ENCODE measurements at places on chromosomes 1 and 21. TPM values are rescaled to one million over a fixed set of nuclear protein-coding genes. Genes with fewer than 3 reads are reported as not detected.

DNA sequence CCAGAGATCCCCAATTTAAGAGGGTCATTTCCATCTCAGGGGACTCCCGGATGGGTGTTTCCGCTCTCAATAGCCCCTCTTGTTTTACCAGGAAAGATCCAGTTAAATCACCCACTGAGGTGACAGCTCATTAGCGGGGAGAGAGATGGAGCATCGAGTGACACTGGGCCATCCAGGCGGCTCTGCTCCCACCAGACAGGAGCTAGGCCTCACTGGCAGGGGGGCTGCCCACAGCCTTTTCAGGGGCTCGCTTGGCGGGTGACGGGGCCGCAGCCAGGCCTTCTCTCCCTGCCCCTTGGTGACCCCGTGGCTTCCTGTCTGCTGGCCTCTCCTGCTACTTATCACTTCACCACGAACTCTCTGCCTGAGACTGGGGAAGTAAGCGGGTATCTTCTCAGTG, 26.7 kb upstream of the SPSB1 start:
- no peak for DNase-seq

- no peak for DNase-seq
Measured at GRCh38 chr1:113891631-113892220, 4.3 kb upstream of the BCL2L15 start.

DNA sequence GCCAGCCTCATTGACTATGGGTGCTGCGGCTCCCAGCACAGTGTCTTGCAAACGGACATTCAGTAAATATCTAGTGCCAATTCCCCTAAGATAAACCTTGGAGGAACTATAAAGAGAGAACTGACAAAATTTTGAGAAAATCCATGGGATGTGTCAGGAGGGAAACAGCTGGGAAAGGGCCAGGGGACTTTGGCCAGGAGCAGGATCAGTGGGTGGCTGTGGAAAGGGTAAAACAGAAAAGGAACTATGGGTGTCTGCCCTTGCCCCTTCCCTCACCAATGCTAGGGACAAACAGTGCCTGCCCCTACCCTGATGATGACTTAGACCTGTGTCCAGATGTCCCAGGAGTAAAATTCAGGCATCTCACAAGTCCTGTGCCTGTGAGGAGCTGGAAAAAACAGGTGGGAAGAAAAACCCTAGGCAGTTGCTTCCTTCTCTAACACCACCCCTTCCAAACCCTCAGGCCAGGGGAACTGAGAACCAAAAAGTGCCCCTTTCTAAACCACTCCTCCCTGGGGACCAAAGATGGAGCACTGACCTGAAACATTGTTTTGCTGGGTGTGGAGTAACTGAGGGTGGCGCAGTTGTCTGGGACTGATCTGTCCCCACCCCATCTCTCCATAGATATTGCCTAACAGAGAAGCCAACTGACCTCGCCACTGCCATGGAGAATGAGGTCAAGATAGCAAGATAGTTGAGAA, 22.1 kb upstream of the IFNAR2 start:
- DNase-seq = no peak

DNA sequence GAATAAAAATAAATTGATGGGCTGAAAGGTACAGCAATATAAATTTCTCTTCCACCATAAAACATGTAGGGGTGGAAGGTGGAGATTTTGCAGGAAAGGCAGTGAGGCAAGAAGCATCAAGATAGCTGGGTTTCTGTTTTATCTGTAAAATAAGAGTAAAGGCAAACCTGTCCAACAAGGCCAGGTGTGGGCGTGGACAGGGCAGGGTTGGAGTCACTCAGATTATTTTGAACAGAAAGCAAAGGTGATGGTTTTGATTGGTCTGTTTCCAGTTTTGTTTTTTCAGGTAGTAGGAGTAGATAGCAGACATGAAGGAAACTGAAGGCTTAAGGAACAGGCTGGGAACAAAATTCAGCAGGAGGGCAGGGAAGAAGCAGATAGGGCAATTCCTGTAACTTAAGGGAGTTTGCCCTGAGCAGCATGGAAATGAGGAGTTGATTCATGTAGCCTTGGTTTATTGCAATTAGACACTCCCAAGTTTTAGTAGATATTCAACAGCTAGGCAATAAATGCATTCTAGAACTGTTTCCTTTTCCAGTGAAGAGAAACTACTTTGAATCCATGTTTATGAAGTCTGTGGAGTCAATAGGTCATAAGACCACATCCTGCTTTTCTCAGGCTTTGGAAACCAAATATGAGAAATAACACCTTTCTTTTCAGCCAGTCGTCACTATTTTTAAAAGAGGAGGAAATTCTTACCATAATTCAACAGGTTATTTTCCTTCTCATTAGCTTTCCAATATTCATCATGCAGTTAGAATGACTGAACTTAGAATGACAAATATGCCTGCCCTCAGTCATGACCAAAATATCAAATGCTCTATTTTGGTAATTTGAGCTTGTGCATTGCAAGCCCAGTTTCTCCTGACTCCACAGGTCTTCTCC, 38.7 kb upstream of the CD55 start:
- DNase-seq = no peak

DNA sequence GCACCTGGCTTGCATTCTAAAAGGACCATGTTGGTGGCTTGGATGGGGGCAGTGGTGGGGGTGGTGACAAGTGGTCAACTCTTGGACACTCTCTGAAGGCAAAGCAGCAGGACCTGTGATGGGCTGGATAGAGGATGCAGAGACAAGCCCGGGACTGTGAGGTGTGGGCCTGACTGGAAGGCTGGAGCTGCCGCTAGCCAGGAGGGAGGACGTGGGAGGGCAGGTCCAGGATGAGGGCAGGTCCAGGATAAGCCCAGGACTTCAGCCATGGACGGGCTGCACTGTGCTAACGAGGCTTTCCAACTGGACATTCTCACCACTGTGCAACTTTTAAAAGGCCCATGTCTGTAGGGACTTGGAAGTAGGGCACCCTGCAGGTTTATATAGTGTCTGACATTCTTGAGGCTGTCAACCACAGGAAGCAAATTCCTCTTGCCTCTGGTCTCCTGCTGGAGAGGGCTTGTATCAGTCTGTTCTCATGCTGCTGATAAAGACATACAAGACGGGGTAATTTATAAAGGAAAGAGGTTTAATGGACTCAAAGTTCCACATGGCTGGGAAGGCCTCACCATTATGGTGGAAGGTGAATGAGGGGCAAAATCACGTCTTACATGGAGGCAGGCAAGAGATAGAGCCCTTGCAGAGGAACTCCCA, 8.3 kb upstream of the C1orf167 start:
- DNase-seq = no peak

GRCh38 chr1:97365026-97365425, 555.8 kb downstream of the DPYD start:
- DNase-seq = no peak

GRCh38 chr1:193320270-193320669, 133.9 kb upstream of the B3GALT2 start:
- DNase-seq = no peak

DNA sequence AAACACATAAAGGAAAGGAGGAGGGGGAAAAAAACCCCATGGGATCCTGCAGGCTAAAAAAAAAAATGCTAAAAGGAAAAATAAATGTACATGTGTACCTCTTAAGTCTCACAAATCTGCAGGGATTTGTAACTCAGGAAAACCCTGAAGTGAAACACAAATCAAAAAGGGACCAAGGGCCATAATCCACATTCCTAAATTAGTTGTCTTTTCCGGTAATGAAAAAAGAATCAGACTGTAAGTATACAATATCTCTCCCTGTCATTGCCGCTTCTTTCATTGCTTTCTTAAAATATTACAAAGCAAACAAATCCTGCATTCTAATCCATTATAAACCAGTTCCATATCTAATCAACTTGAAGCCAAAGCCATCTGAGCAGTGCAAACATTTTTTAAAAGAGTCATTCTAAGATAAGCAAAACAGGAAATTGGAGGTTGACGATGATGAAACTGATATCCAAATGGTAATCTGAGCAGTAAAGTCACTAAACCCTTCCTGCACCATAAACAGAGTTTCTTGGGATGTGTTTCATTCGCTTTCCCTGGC, 58.7 kb upstream of the SIM2 start:
- no peak for DNase-seq

- no peak for DNase-seq
Measured at GRCh38 chr1:47696404-47696736, 258.5 kb downstream of the FOXD2 start.

DNA sequence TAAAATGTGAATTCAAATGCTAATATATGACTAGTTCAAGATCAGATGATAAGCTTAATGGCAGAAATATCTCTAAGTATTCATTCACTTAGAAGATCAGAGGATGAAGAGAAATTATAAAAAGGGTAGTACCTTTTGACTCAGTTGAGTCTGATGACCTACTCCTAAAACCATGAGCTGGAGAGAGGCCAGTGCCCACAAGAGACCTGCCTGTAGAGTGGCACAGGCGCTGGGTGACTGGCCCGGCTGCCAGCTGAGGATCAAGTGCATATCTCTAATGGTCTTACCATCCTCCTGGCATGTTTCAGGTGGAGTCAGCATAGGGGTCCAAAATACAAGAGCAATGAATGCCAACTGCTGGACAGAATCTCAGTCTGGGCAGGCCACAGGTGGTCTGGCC, 14.1 kb downstream of the DDAH1 start:
- no peak for DNase-seq

- DNase-seq = no peak
Measured at GRCh38 chr1:54519709-54520108, 28.3 kb upstream of the ACOT11 start.

DNA sequence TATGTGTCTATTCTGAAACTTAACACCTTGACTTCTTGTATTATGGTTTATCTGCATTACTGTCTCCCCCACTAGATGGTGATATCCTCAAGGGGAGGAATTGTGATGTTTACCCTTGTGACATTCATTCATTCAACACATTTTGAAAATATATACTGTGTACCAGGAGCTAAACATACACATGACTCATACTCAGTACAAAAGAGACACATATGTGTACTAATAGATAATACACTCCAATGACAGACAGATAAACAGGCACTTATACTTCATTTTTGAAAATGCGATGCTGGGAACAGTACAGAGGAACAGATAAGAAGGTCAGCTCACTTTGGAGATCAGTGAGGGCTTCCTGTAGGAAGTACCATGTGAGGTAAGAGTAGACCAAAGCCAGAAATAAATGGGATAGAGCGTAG, 8.9 kb upstream of the RAB3GAP2 start:
- no peak for DNase-seq

- DNase-seq = no peak
Measured at GRCh38 chr1:81549588-81550127, 251.1 kb upstream of the ADGRL2 start.

DNA sequence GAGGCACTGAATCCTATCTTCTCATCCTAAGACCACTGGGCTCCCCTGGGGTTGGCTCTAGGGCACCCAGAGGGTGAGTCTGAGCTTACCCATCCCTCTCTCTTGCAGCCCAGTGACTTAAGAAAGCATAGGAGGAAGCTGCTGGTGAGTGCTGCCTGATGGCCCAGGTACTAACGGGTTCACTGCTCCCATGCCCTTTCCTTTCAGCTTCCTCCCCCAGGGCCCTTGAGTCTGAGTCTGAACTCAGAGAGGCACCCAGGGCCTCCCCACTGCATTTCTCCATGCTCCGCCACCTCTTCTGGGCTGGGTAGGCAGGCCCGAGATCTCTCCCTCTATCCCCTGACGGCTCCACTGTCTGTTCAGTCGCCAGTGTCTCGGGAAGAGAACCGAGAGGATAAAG, 29.7 kb downstream of the PPFIA4 start:
- no peak for DNase-seq

- DNase-seq = no peak
Measured at GRCh38 chr1:169024800-169025271, 81.7 kb upstream of the ATP1B1 start.

DNA sequence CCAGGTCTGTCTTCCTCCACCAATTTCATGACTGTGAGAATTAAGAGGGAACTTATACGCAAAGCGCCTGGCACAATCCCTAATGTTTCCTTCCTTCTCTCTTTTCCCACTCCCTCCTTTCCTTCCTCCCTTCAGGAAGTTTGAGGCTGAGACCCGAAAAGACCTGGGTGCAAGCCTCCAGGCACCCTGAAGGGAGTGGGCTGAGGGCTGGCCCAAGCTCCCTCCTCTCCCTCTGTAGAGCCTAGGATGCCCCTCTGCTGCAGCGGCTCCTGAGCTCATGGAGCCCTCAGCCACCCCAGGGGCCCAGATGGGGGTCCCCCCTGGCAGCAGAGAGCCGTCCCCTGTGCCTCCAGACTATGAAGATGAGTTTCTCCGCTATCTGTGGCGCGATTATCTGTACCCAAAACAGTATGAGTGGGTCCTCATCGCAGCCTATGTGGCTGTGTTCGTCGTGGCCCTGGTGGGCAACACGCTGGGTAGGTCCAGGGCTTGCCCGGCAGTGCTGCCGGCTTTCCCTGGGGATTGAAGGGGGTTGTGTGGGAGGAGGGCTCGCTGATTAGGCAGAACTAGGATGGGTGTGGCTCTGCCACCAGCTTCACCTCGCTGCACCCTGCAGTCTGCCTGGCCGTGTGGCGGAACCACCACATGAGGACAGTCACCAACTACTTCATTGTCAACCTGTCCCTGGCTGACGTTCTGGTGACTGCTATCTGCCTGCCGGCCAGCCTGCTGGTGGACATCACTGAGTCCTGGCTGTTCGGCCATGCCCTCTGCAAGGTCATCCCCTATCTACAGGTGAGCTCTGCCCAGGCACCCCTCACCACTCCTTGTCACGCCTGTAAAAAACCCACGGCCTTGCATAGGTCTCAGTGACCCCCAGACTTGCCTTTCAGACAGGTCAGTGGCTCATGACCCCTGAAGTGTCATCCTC, 1.7 kb downstream of the HCRTR1 start:
- no peak for DNase-seq

GRCh38 chr1:101185421-101185820, 51.4 kb upstream of the S1PR1 start:
- DNase-seq = no peak

DNA sequence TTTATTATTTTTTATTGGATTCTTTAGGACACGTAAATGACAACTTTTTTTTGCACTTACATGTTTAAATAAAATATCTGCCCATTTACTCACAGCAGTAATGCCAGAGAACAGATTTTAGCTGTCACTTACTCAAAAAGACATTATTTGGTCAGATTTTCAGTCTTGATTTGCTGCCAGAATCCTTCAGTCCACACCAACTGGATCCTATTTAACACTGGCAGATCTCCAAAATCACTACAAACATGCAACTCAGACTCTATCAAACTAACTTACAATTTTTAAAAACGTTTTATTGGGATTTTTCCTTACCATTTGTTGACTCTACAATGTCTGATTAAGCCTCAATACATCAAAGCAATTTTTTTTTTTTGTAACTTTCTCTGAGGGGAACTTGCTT, 11.1 kb downstream of the ATP6V1G3 start:
- no peak for DNase-seq

EXTL1 gene
- total RNA-seq = not detected

CROCC gene
- total RNA-seq = 16.8 TPM

CELA3B gene
- not detected for total RNA-seq

PTPN22 gene
- total RNA-seq = 82.5 TPM

TACSTD2 gene
- not detected for total RNA-seq

MUTYH gene
- total RNA-seq = 67.9 TPM

OR2L3 gene
- 0.07 TPM for total RNA-seq

MSH4 gene
- 0.65 TPM for total RNA-seq

OLFML3 gene
- 0.90 TPM for total RNA-seq
